ENCODE measurements at places on chromosomes 13 and 19.

DNA sequence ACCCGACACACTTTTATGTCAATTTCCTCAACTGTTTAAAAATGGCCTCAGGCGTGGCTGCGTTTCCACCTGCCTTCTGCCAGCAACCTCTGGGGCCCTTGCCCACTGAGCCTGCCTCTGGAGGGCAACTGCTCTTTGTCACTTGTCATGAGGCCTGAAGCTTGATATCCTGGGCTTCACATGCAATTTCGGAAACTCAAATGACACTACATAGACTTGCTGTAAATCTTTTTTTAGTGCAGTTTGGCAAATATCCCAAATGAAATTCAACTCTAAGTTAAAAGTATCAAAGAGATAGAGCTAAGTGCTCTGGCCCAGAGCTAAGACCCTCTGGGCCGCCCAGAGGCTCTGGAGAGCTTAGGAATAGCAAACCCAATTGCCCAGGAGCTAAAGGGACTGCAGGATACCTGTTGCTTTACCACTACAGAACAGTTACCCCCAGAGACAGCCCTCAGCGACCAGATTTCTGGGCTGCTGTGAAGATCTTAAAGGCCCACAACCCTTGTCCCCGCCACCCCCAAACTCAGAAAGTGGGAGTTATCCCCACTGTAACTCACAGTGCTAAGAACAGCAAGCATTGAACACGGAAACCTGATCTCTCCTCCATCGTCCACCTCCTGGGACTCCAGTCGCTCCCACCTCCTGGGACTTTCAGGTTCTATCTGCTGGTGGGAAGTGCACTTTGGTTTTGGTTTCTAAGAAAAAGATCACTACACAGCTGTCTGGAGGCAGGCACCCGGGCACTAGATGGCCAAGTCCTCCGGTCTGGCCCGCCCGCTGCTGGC lies 19.4 kb downstream of the GJA3 start:
- no peak for DNase-seq

DNA sequence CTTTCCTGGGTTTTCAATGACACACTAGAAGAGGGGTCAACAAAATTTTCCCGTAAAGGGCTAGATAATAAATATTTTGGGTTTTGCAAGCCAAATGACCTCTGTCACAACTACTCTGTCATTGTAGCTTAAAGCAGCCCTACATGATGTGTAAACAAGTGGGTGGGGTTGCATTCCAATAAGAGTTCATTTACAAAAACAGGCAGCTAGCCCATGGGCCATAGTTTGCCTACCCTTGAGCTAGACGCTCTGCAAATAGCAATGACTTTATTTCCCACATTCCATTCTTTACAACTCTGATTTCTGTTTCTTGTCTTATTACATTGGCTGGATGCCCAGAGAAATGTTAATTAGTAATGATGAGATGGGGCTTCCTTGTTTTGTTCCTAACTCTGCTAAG lies 76.0 kb downstream of the ZNF557 start:
- DNase-seq, result no peak

- no peak for DNase-seq
These were observed 40.0 kb downstream of the COL4A1 start for GRCh38 chr13:110266983-110267382.

DNA sequence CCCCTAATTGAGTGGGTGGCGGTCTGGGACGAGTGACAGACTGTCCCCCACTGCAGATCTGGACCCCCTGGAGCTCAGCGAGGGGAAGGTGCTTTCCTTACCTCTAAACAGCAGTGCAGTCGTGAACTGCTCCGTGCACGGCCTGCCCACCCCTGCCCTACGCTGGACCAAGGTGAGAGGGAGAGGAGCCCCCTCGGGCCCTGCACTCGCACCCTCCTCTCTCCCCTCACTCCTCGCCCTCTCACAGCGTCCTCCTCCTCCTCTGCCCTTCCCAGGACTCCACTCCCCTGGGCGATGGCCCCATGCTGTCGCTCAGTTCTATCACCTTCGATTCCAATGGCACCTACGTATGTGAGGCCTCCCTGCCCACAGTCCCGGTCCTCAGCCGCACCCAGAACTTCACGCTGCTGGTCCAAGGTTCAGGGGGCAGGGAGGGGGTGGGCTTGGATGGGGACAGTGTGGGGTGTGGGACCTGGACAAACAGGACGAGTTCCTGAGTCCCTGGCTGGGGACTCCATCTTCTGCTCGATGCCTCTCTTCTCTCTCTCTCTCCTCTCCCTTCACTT lies 9.6 kb downstream of the BCAM start:
- DNase-seq, result no peak

DNA sequence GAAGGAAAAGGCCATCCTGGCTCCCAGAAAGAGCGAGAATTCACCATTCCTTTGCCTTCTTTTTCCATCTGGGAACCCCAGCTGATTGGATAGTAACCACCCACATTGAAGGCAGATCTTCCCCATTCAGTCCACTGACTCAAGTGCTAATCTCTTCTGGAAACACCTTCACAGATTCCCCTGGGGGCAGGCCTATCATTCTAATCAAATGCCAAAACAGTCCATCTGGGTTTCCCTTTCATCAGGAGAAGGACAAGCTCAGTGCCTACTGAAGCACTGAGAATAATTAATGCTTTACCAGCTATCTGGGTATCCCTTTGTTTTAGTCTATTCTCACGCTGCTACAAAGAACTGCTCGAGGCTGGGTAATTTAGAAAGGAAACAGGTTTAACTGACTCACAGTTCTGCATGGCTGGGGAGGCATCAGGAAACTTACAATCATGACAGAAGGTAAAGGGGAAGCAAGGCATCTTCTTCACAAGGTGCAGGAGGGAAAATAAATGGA lies 293.2 kb downstream of the ENOX1 start:
- no peak for DNase-seq

DNA sequence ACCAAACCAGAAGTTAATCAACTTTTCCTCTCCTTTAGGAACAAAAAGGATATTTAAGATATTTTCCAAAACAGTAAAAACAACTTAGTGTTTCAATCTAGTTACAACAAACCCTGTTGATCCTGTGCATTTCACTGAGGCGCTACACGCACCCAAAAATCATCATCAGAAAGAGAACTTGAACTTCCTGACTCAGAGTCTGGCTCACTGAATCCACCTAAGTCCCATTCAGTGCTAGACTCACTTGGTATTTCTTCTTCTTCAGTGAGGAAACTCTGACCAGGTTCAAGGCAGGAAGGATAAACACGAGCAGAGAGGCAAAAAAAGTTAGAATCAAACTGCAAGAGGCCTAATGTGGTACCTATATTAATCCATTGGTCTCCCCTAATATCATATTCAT lies 2.2 kb downstream of the KBTBD6 start:
- DNase-seq, result no peak

DNA sequence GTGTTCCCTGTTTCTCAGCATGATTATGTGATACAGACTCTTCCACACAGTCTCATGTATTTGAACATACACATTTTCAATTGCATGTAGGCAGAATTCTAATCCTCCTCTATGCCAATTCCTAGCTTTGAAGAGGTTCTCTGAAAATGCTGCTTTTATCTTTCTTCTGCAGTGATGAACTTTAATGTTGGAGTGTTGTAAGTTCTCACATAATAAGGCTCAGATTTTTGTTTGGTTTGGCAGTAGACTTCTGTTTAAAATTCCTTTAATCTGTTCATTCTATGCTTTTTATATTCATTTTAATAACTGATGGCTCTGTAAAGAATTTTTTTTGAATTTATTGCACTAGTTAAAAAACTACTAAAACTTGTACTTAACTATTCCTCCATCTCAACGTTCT lies 225.8 kb downstream of the GGACT start:
- DNase-seq, result no peak

- DNase-seq, result no peak
These were observed 418.9 kb downstream of the DIAPH3 start for GRCh38 chr13:59744747-59745391.

- DNase-seq, result no peak
These were observed 214.8 kb downstream of the LMO7 start for GRCh38 chr13:75850916-75851315.

GRCh38 chr19:5072115-5072514 lies 103.2 kb downstream of the KDM4B start:
- no peak for DNase-seq

DNA sequence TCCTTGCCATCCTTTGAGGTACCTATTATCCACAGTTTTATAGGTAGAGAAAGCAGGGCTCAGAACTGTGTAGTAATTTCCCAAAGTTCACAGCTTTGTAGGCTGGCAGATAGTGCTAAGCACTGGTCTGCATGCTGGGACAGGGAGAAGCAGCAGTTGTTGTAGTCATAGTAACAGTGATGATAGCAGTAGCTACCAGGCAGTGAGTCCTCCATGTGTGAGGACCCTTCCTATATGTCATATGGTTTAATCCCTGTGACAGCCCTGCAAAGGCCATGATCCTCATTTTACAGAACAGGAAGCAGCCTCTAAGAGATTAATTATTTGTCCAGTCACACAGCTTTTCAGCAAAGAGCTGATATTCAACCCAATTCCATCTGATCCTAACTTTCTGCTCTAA lies 21.0 kb downstream of the SERP2 start:
- no peak for DNase-seq

GRCh38 chr13:60331249-60332012 lies 65.6 kb upstream of the TDRD3 start:
- no peak for DNase-seq

GRCh38 chr13:107119989-107120881 lies 552.3 kb upstream of the ARGLU1 start:
- no peak for DNase-seq

DNA sequence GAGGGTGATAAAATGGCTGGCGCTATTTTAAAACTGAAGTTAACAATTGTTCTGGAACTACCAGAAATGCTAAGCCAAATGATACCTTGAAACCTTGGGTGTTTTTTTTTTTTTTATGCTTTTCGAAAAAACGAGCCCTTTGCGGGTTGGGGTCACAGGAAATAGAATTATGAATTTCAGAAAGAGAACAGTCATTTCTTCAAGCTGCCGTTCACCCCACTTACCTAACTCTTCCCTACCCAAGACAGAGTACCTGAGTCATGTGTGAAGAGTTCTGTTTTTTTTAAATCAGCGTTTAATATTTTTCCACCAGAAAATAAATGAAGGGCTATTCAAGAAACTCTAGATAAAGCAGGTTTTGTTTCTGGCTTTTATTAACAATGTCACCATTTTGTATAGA lies 35.3 kb downstream of the KLF2 start:
- DNase-seq, result no peak

- DNase-seq, result no peak
These were observed 1.3 kb downstream of the ZNF780A start for GRCh38 chr19:40089462-40089861.

GRCh38 chr19:38862321-38863059 lies 12.7 kb upstream of the HNRNPL start:
- DNase-seq, result peak; percentile 60

- no peak for DNase-seq
These were observed 47.5 kb upstream of the LSM14A start for GRCh38 chr19:34124828-34125227.

- DNase-seq, result no peak
These were observed 9.5 kb upstream of the FFAR2 start for GRCh38 chr19:35438527-35438926.

All from COR-L47 (cell line).